NCI-H2029 treated with DMSO at 0.1 percent for 48 hours (cell line): ENCODE measurements at places on chromosomes 11 and 22.

- DNase-seq: no peak
Observed at GRCh38 chr11:18372201-18372600, 22.2 kb upstream of the LDHA start.

DNA sequence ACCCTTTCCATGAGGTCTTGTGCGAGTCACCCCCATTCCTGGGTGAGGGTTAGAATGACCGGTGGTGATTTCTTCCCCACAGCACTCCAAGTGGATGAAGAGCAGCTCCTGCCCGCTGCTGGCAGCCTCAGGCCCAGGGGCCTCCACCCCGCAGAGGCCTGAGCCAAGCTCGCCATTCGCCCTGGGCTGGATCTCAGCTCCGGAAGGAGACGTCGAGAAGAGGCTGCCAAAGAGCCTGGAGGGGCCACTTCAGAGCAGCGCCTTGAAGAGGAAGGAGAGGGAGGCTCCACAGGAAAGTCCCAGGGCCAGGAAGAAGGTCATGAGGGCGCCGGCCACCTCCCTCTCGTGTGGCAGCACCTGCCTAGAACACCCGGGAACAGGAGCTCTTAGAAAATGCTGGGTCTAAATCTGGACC lies 8.4 kb downstream of the SLC29A2 start:
- DNase-seq: no peak

GRCh38 chr11:57416436-57416835 lies 10.5 kb downstream of the SLC43A3 start:
- DNase-seq: no peak

DNA sequence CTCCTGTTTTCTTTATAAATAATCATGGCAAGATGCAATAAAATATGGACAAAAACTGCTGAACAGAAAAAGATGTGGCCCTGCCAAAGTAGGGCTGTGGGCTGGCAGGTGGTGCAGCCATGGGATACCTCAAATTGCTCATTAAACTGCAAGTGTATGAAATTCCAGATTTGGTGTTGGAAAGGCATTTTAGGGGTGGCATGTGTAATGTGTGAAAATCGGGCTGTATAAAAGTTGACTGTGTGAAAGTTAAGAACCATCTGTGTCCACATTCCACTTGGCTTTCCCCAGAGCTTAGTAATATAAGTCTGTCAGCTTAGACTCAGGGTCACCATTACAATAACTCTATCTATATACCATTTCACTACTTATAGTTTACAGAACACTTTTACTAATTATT lies 34.8 kb upstream of the FZD4 start:
- DNase-seq: no peak

GRCh38 chr11:45048870-45049691 lies 97.4 kb upstream of the PRDM11 start:
- no peak for DNase-seq

- no peak for DNase-seq
Observed at GRCh38 chr11:46475926-46476545, 84.5 kb upstream of the CHRM4 start.

- DNase-seq: peak; percentile 41
Observed at GRCh38 chr11:59802639-59803176, 7.9 kb downstream of the MRPL16 start.

- peak; percentile 35 for DNase-seq
Observed at GRCh38 chr11:1714908-1715885, 18.2 kb downstream of the KRTAP5-6 start.

DNA sequence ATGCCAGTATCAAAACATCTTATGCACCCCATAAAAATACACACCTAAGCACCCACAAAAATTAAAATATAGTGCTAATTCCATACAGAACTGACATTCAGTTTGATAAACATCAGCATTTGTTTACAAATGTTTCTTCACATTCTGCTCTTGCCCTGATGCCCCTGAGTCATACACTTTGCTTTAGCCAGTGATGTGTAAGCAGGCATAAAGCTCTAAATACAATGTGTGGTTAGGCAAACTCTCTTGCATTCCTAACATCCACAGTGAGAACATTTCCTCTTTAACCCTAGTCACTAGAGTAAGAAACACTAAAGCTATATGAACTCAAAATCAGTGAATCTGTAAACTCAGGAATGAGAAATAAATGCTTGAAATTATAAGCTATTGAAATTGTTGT lies 1060.7 kb downstream of the FAM181B start:
- no peak for DNase-seq

DNA sequence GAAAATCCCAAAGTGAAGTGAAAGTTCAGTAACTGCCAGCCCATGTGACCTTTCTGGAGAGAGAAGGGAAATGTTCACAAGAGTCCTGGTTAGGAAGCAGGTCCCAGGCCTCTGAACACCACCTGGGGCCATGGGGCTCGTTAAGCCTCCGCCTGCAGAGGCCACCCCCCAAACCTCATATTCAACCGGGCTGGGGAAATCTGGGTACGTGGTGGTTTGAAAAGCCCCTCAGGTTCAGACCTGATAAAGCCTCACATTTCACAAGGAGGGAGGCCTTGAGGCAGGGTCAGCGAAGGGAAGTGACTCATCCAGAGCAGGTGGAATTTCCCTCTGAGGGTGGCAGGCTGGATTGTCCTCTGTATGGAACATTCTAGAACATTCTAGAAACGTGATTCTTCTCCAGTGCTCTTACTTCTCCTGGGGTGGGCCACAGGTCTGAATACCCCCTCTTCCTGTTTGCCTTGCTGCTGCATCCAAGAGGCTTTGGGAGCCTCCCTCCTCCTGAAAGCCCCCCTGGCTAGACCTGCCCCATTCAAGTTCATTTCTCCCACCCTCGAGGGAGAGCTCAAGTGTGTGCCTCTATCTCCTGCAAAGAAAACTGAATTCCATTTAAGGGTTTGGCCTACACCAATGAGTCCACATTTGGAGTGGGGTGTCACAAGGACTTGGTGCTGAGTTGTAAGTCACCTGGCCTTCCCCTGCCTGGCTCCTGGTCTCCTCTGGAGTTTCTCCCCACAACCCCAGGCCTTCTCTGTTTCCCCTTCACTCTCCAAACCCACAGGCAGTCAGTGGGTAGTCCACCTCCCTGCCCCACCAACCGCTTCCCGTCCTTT lies 6.3 kb downstream of the FXYD2 start:
- DNase-seq: no peak

DNA sequence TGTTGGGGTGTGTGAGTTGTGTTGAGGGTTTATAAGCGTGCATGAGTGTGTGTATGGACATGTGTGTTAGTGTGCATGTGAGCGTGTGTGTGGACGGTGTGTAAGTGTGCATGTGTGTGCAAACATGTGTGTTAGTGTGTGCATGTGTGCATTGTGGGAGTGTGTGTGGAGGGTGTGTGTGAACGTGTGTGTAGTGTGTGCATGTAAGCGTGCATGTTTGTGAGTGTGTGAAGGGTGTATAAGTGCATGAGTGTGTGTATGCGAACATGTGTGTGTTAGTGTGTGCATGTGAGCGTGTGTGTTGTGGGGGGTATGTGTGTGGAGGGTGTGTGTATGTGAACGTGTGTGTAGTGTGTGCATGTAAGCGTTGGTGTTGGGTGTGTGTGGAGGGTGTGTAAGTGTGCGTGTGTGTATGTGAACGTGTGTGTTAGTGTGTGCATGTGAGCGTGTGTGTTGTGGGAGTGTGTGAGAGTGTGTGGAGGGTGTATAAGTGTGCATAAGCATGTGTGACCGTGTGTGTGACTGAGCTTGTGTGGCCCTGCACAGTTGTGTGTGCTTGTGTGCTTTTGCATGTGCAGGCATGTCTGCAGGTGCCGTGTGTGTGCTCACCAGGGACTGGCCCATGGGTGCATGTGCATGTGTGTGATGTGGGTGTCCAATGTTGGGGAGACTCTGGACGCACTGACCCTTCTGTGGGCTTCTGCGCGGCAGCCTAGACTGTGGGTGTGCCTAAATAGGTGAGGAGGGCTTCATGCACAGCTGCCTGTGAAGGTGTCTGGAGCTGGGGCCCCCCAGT lies 866.2 kb downstream of the TBC1D22A start:
- no peak for DNase-seq

DNA sequence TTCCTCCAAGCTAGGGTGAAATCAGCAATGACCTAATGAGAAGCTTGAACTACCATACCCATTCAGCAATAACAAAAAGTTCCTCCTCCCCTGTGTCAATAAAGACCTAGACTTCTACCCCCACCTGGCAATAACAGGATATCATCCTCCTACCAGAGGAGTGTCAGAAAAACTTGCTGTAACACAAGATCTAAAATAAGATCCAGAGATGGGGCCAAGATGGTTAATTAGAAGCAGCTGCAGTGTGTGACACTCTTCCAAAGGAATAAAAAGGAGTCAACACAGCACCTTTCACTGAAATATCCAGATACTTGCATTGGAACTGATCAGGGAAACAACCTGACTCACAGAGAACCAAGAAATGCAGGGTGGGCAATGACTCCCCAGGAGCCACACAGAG lies 84.4 kb upstream of the ARHGAP42 start:
- DNase-seq: no peak

GRCh38 chr22:38133331-38133730 lies 22.8 kb upstream of the BAIAP2L2 start:
- no peak for DNase-seq

- DNase-seq: no peak
Observed at GRCh38 chr11:122601141-122602125, 54.1 kb upstream of the UBASH3B start.

DNA sequence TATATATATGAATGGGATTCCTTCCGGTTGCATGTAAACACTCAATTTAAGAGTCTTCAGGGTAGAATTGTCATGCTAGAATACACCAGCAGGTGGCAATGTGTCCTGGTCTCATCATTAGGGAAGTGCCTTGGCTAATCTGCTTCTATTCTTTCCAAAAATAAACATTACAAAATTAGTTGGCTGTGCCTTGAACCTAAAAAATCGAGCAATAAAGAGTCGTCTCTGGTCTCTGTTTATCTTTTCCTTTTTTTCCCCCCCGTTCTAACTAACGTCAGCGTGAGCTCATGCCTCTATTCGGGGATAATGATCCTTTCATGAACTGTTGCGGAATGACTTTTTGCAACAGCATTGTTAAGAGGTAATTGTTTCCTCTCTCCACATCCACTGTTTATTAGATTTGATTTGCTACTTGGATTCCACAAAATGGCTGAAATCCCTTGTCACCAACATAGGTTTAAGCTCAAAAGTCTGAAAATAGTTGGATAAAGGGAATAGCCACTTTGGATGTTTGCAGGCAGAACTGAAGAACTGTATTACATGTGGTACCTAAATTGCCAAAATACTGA lies 1.2 kb upstream of the ARHGEF12 start:
- peak; percentile 86 for DNase-seq

GRCh38 chr11:71131861-71132260 lies 120.5 kb downstream of the SHANK2 start:
- DNase-seq: no peak

DNA sequence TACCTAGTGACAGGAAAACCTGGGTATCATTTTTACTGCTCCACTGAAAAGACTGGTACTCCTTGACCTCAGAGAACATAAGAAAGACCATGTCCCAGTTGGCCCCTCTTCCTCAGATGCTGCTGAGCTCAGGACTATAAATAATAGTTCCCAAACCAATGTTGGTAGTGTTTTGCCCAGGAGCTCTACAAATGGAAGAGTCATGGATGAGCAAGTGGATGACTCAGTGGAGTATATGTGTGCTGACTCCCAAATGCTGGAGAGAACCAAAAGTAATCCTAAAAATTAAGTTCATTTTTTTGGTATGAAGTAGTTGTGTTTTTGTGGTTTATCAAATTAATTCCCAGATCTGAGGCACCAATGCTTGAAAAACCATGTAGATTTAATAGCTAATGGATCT lies 482.0 kb downstream of the KCNA4 start:
- DNase-seq: no peak

- DNase-seq: no peak
Observed at GRCh38 chr11:34621876-34622275, 983 bp downstream of the EHF start.

DNA sequence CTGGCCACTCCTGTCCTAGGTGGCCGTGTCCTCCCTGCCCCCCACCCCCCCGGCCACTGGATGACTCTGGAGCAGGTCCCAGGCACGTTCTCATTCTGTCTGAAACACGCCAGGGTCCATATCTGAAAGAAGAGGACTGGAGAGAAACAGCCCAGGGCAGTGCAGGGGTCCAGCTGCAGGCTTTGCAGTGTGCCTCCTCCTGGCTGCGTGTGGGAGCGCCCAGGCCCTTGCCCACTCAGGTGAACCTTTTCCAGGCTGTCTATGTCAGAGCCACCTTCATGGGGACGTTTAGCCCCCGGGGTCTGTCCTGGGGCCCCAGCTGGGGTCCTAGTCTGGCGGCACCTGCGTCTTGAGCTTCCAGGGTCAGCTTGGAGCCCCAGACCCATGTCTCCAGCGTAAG lies 15.6 kb downstream of the GRAMD4 start:
- no peak for DNase-seq

DNA sequence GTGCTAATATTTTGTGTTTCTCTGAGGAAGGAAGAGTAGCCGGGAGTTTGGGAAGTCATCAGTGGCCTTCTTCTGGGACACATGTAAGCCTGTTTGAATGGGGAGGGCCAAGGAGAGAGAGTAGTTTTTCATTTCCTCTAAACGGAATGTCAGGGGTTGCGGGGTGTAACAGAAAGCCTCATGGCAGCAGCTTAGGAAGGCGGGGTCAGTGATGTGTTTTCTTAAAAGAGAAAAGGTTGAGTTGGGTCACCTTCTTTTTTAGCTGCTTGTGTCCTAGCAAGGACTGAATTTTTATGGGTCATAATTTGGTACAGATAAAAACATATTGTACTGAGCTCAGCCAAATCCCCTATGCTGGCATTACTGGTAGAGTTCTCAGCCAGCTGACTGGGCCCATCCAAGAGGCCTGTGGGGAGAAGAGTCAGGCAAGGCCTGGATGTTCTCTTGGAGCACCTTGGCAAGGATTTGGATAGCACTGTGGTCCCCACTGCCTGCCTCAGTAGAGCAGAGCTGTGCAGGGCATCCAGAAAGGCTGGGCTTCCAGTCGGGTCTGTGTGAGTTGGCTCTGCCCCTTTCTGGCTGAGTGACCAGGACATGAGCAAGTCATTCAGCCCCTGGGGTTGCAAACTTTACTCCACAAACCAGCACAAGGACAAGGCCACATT lies 29.4 kb upstream of the NAV2 start:
- no peak for DNase-seq

- no peak for DNase-seq
Observed at GRCh38 chr11:9016916-9017642, 13.3 kb upstream of the NRIP3 start.

DNA sequence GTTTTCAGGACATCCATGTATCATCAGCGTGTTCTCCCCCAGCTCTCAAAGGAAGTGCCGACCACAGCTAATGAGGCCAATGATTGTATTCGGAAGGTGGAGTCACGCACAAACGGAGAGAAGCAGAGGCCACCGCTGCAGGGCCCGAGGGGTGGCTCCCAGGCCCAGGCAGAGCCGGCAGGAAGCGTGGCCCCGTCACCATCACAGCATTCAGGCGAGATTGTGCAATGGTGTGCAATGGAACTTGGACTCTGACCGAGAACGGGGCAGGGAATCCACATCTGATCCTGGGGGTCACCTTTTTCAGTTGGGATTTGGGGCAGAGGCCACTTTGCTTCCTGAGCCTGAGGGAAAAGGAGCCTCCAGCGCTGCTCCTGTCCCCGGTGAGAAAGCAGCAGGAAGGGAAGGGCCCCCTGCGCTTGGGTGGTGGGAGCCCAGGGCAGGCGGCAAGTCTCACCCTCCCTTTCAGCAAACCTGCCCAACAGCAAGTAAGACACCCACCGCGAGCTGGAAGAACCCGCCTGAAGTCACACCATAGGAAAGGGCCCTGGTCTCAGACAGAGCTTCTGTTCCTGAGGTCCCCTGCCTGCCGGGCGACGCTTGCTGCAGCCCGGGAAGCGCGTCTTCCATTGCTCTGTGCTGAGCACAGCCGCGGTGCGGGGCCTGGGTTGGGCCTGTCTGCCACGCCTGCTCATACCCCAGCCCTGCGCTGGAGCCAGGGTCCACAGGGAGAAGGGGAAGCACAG lies 1430.7 kb downstream of the BRD1 start:
- DNase-seq: no peak
